ENCODE measurements at places on chromosomes 11 and 22. TPM values are rescaled to one million over a fixed set of nuclear protein-coding genes. Genes with fewer than 3 reads are reported as not detected.

DNA sequence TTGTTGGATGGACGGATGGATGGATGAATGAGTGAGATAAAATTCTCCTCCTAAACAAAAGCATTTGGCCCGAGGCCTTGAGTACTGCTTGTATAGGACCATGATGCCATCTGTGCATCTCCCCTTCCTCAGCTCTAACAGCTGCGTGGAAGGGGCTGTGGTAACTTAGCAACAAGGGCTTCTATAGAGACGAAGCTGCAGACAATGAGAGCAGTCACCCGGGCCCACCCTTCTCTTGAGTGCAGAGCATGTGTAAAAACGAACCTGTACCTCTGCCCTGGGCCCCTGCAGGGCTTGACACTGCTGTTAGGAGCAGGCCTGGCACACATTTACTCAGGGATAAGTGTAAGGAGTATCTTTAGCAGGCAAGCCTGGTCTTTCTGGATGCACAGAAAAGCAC lies 391.5 kb downstream of the CADM1 start:
- no peak for DNase-seq

- no peak for DNase-seq
Observed at GRCh38 chr11:2666401-2666741, 33.4 kb downstream of the KCNQ1OT1 start.

The USP35 gene
- 4.9 TPM for polyA plus RNA-seq

The MMP10 gene
- not detected for polyA plus RNA-seq

All from left kidney (tissue), 8 donors.